ENCODE measurements at places on chromosomes 2 and 18.

DNA sequence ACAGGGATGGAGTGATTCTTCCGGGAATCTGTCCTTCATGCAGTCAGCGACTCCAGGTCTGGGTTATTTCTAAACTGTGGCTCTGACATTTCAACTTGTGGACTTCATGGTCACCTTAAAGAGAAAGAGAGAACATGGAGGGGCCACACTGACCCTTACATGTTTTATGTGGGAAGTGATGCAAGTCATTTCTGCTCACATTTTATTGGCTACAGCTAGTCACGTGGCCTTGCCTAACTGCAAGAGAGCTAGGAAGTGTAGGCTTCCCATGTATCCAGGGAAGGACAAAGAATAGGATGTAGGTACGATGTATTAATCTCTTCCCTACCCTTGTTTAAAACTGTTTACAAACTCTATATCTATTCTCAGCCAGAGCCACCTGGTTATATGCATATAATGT is 30.3 kb upstream of the AFTPH start:
- no peak for DNase-seq

- DNase-seq: no peak
Observed at GRCh38 chr2:143720095-143720664, 591.0 kb downstream of the ARHGAP15 start.

DNA sequence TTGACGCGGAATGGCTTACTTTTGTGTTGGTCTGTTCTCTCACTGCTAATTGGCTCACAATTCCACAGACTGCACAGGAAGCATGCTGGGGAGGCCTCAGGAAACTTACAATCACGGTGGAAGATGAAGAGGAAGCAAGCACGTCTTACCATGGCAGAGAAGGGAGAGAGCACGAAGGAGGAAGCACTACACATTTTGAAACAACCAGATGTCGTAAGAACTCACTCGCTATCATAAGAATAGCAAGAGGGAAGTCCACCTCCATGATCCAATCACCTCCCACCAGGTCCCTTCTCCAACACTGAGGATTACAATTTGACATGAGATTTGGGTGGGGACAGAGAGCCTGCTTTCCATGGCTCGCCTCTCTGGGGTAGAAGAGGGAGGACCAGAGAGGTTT is 106.2 kb downstream of the KCNF1 start:
- no peak for DNase-seq

DNA sequence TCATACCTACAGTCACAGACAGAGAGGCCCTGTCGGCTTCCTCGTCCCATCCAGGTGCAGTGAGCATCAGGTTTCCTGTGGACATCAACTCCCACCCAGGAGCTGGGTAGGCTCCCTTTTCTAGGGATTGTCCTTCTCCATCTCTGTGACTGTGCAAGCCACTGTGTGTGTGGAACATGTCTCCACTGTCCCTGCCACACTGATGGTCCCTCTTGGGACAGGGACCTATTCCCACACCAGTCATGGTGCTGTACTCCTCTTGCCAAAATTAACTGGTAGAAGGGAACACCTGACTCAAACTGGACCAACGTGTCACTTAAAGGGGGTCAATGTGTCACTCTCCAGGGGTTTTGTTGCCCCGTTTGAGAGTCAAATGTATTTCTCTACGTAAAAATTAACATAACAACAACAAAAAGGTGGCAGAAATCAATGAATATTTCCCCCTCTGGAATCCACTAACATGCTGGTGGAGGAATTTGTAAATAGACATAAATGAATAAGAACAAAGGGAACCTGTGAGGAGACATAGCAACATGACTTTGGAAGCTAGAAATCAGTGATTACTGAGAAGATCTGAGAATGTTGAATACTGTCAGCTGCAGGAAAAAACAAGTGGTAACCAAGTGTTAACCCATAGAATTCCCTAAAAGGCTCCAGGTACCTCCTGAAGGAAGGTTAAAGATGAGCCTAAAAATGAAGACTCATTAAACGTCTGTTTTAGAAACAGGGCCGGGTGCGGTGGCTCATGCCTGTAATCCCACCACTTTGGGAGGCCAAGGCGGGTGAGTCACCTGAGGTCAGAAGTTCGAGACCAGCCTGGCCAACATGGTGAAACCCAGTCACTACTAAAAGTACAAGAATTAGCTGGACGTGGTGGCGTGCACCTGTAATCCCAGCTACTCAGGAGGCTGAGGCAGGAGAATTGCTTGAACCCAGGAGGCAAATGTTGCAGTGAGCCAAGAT is 40.4 kb downstream of the SH2D6 start:
- DNase-seq: no peak

DNA sequence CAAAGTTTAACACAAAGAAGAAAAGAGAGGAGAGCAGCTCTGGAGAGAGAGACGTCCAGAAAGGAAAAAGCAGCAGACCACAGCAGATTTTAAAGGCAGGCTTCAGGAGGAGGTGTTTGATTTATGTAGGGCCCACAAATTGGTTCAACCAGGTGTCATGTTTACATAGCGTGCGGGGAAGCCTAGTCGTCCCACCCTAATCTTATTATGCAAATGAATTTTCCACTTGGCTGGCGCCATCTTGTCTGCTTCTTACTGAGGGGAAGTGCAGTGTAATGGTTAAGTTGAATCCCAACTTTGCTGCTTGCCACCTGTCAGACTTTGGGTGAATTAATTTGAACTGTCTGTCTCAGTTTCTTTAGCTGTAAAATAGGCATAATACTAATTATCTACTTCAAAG is 282.4 kb upstream of the CYRIA start:
- DNase-seq: no peak

DNA sequence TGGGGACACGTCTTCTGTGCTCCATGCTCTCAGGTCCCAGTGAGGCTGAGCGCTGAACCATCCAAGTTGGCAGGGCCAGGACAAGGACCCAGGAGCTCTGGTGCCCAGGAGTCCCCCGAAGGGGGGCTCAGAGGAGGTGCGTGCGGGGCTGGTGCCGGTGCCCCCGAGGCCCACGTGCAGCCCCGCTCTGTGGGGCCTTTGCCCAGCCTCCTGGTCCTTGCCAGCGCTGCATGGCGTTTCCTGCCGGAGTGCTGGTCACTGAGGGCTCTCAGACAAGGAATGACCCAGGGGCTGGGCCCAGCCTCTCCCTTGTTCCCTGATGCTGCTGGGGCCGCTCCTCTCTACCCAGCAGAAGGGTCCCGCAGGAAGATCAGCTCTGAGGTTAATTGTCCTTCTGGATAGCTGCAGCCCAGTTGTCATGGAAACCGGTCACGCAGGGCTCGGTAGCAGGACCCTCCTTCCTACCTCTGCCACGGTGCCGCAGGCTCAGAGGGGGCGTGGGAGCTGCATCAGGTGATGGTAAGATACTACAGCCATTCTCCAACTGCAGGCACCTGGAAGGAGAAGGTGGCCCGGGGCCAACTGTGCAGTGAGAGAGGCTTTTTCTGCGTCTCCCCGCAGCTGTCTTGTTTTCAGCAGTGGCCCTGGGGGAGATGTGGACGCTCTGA is 64.5 kb downstream of the RRM2 start:
- no peak for DNase-seq

DNA sequence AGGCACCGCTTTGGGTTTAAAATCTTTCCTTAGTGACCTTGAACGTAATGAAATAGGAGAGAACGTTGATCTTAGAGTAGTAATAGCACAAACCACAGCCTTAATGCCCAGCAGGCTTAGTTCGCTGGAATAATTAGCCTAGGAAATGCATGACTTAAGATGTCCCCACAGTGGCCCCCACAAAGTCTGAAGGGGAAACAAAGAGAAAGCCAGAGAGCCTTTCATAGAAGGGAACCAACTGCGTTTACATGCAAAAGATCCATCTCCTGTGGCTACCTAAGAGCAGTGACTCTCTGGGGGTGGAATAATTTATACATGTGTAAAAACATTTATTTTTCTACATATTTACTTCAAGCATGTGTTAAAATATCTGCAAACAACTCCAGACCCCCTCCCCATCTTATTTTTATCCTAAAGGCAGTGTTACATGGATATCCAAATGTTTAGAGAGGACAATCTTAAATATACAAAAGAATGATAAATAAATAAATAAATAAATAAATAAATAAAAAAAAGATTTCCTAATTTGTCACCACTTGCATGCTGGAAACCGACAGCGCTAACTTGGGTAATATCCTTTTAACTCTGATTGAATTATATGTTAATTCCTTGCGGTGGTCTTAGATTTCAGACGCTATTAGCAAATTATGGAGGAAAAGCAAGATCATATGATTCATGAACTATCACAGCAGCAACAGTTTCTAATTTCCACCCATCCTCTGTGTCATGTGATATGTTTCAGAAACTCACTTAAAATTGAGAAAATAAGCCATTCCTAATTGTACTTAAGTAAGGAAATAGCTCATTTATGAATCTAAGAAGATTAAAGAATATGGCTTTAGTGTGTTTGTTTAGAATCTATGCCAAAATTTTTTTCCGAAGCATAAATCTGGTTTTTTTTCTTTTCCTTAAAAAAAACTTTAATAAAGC is 23.4 kb upstream of the CYP1B1 start:
- DNase-seq: no peak

- DNase-seq: no peak
Observed at GRCh38 chr2:68819556-68819955, 51.6 kb downstream of the BMP10 start.

GRCh38 chr2:8575038-8575833 is 106.6 kb upstream of the ID2 start:
- no peak for DNase-seq

GRCh38 chr2:241561832-241562231 is 3.3 kb downstream of the BOK start:
- no peak for DNase-seq

DNA sequence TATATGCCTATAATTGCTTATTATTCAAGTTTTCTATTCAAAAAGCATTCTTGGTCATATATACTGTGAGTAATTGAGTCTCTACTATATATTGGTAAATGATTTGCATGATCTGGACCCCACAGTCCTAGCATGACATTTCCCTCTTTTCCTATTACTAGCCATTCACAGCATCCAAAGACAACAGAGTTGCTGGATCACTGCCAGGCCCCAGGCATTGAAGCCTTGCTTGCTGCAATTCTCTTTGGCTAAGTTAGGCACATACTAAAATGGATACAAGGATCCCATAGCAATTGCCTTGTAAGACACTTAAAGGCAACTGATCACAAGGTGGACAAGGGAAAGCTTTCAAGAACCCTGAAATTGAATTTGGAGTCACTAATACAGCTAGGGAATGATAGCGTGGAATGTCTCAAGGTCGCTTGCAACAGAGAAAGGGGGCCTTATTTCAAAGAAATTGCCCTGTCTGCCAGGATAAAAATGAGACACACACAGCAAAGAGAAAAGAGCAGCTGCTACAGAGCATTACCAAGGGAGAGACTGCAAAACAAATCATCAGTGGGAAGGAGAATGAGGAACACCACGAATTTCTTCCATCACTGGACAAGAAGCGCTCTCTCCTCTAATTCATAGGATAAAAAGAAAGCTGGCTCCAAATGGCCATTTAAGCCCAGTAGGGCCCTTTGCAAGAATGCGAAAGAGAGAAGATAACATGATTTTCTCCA is 77.1 kb upstream of the EPHA4 start:
- no peak for DNase-seq

- DNase-seq: no peak
Observed at GRCh38 chr2:69720404-69720803, 21.5 kb upstream of the ANXA4 start.

DNA sequence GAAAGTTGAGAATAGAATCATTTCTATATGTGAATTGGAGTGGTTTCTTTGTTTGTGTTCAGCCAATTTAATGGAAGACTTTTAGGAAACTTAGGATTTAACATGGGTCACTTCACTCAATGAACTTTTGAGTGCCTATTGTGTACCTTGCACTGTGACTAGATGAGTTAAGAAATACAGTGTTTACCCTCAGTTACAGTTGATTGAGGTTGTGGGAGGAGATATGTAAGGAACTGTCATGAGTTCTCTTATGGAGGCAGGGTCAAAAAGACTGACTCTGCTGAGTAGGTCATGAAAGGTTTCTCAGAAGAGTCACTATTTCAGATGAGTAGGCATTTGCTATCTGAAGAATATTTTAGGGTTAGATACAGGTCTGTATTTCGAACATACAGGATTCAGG is 98.6 kb downstream of the RAB3GAP1 start:
- DNase-seq: no peak

- no peak for DNase-seq
Observed at GRCh38 chr2:238428866-238429265, 2.1 kb downstream of the ASB1 start.

- DNase-seq: no peak
Observed at GRCh38 chr2:210620456-210620855, 64.1 kb downstream of the CPS1 start.

DNA sequence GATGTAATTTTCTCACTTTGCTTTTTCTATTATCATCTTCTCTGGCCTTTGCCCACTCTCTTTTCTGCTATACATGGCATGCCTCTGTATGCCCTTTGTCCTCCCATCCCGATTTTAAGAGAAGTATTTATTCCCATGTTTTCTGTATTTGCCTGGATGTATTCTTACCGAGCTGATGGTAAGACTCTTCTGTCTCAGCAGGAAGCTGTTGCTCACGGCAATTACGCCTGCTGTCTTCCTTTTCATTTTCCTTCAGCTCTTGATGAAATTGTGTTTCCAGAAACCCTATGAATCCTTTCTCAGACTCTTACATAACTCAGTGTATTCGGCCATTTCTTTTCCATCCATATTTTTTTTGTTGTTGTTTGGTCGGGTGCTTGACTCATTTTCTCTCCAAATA is 121.6 kb downstream of the SP3 start:
- no peak for DNase-seq

DNA sequence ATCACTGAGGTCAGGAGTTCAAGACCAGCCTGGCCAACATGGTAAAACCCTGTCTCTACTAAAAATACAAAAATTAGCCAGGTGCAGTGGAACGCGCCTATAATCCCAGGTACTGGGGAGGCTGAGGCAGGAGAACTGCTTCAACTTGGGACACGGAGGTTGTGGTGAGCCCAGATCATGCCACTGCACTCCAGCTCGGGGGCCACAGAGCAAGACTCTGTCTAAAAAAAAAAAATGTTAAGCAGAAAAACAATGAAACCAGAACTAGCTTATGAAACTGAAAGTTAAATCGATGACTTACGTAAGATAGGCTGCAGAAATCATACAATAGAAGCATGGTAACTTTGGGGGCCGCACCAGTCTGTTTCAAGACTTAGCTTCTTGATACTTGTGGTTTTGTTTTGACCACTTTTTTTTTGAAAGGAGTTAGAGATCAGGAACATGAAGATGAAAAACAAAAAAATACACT is 6.2 kb upstream of the GPR155 start:
- peak; percentile 58 for DNase-seq

GRCh38 chr2:19035238-19035637 is 323.2 kb downstream of the OSR1 start:
- no peak for DNase-seq

DNA sequence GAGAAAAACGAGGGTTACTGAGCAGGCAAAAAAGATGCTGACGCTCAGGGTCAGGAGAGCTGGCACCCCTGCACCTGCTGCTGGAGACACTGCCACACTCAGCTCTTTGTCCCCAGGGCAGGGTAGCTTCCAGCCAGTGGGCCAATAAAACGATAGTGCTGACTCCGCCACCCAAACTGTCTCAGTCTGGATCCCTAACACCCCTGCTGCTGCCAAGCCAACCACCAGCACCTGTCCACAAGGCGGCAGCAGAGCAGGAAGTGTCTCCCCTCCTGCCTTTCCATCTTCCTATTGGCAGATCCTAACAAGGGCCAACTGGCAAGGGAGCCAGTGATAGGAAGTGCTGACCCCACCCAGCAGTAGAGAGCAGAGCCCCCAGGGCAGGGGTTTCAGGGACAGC is 531.5 kb upstream of the SALL3 start:
- no peak for DNase-seq

GRCh38 chr2:88690591-88691338 is 708 bp upstream of the RPIA start:
- DNase-seq: peak; percentile 41
